ENCODE measurements at places on chromosomes 12 and 14.

DNA sequence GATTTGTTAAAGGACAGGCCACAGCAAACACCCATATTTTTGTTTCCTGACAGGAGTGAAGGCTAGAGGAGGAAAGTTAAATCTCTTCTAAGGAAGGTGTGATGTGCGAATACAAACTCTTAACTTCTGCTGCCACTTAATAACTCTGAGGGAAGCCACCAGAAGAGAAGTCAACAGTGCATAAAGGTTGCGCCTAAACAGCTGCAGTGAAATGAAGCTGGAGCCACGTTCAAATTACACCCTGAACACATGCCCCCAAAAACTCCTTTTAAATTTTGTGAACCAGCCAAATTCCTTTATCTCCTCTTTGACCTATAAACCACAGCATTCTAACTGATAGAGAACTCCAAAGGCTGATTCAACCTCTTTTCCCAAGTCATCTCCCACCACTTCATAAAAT is 22.4 kb downstream of the DENND5B start:
- DNase-seq = no peak

GRCh38 chr14:71267691-71268090 is 360.4 kb downstream of the PCNX1 start:
- no peak for DNase-seq

DNA sequence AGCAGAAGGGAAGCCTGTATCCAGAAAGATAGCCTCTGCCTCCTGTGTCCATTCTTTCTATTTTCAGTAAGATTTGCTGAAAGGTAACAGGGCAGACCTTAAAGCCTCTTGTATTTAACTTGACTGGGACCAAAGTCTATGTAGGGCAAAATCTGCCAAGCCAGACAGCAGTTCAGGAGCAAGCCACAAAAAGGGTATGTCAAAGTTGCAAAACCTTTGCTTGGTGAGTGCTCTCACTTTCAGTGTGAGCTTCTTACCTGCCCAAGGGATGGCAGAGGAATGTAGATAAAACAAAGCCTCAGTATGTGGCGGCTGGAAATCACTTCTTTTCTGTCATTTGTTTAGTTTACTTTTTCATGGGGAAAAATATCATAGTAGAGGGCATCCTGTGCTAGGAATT is 63.1 kb downstream of the PLEKHG7 start:
- DNase-seq = no peak

- DNase-seq = peak; percentile 45
These were observed 24.5 kb downstream of the WDR20 start for GRCh38 chr14:102164241-102164641.

DNA sequence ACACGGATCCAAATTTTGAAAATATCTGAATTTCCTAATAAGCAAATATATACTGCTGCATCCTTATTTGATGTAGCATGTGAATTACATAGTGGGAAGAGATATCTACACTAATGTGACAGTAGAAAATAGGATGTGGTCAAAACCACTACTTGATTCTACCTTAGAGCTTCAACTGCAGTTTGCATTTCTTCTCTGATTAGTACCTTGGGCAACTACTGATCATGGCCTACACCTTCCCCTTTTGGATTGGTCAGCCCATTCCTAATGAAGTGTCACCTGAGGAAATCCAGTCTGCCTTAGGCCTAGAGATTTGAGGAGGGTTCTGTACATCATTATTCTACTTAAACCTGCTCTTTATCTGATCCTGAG is 10.7 kb downstream of the LLPH start:
- no peak for DNase-seq

- DNase-seq = peak; percentile 3
These were observed 256.6 kb downstream of the NAV3 start for GRCh38 chr12:78087363-78087675.

- DNase-seq = no peak
These were observed 174.8 kb upstream of the DCN start for GRCh38 chr12:91357381-91357780.

GRCh38 chr12:47251919-47252318 is 172.2 kb upstream of the AMIGO2 start:
- no peak for DNase-seq
